ENCODE measurements at places on chromosomes 7 and 10.
A peak's percentile ranks its signal among the peaks of the same experiment; 100 is the strongest.

- DNase-seq = no peak
These were observed 561.7 kb downstream of the IPMK start for GRCh38 chr10:57706016-57706415.

DNA sequence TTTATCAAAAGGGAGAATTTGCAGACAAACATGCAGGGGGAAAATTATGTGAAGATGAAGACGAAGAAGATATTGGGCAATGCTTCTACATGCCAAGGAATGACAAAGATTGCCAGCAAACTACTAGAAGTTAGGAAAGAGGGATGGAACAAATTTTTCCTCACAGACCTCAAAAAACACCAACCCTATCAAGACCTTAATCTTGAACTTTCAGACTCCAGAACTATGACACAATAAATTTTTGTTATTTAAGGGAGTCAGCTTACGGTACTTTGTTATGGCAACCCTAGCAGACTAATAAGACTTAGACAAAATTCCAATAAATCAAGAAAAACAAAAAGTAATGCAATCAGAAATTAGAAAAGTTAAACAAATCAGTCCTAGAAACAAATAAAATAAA is 280.0 kb upstream of the GNAI1 start:
- DNase-seq = no peak

DNA sequence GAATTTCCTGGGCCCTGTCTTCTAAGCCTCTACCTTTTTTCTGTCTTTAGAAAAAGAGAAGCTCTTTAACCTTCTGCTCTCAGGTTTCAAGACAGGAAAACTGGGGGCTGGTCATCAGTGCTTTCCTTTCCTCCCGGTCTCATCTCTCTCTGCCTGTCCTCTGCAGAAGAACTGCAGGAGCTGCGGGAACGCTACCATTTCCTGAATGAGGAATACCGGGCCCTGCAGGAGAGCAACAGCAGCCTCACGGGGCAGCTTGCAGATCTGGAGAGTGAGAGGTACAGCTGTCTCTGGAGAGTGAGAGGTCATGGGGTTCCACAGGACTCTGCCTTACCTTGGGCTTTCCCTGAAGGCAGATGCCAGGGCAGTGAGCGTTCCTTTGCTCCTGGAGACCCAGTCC is 12.7 kb downstream of the CCDC136 start:
- no peak for DNase-seq

GRCh38 chr7:25574828-25575227 is 346.5 kb upstream of the NPVF start:
- no peak for DNase-seq

DNA sequence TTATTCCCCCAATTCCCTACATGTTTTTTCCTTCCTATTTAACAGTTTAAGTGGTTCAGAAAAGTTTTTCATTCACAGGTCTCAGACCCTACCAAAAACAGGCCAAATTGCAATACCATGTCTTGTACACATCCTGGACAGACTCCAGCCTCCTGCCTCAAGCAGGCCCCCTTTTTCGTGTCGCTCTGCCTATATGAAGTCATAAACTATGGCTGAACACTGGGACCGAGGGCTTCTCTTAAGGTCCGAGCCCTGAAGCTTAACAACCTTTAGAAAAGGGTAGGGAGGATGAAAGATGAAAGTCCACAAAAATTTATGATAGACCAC is 1.4 kb downstream of the FBXW4 start:
- peak; percentile 53 for DNase-seq

GRCh38 chr10:103241262-103242011 is 4.2 kb upstream of the RPEL1 start:
- DNase-seq = peak; percentile 97

Data from kidney tubule cell (primary cell).